ENCODE measurements at places on chromosomes 13 and 19. TPM values are rescaled to one million over a fixed set of nuclear protein-coding genes. Genes with fewer than 3 reads are reported as not detected.

DNA sequence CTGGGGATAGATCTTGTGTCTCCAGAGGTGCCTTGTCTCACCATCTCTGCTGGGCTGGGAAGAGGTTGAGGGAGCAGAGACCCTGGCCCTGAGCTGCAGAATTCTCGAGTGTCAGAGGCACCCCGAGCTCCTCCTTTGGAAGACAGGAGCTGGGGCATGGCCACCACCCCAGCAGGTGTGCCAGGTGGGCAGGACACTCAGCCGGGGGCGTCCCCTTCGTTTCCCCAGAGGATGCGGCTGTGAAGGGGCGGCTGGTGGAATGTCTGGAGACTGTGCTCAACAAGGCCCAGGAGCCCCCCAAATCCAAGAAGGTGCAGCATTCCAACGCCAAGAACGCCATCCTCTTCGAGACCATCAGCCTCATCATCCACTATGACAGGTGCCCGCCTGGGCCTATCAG, 14.5 kb downstream of the FUZ start:
- DNase-seq, result no peak
- peaks cover 19% of the 10 kb centered on the region for H3K36me3 ChIP-seq
- H3K27me3 ChIP-seq, result no peaks in the 10 kb centered on the region
- H3K4me1 ChIP-seq, result no peaks in the 10 kb centered on the region

DNA sequence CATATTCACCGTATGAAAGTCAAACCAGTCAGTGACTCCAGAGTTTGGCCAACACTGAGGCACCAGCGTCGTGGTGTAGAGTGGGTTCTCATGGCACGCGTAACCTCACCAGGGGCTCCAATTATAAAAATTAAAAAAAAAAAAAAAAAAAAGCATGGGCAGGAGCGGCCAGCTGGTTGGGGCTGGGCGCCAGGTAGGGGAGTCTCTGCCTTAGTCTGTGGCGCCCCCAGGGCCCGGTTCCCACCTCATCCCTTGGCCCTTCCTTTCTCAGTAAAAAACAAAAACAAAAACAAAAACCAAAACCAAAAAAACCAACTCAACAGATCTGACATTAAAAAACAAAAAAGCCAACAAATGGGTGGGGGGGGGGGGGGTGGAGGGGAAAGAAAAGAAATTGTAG, 4.6 kb upstream of the EPHX3 start:
- peaks cover 22% of the 10 kb centered on the region for H3K36me3 ChIP-seq
- H3K27ac ChIP-seq, result no peak overlapping the region

GRCh38 chr13:19862481-19863313, 752 bp downstream of the ZMYM5 start:
- no peaks in the 10 kb centered on the region for H3K27me3 ChIP-seq
- peak overlapping the region; percentile 97 for H3K27ac ChIP-seq
- peak; percentile 51 for DNase-seq
- peaks cover 40% of the 10 kb centered on the region for H3K4me1 ChIP-seq
- peak overlapping the region; percentile 81 for H3K4me3 ChIP-seq

DNA sequence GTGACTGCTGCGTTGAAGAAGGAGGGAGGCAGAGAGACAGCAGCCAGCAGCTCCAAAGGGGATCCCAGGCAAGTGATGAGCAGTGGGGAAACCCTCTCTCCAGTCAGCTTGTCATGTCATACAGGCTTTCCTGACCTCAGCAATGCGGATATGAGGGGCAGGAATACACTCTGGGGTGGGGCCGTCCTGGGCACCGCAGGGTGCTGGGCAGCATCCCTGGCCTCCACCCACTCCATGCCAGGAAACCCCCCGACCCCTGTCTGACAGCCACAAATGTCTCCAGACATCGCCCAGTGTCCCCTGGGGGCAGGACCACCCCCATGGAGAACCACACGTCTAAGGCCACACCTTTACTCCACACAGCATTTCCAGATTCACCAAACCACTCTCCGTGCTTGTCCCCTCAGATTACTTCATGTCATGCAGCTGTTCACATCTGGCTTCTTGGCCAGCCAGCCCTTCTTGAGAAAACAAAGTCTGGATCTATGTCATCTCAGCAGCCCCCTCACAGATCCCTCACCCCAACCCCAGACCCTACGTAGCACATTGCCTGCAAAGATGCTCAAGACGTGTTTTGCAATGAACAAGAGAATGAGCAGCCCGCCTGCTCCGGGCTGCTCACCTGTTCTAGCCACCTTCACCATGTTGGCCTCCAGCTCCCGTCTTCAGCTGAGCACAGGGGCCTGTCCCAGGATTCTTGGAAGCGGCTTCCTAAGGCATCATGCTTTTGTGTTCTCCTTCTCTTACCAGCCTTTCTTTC, 46.5 kb downstream of the RFX2 start:
- peaks cover 20% of the 10 kb centered on the region for H3K4me1 ChIP-seq
- peaks cover 33% of the 10 kb centered on the region for H3K27me3 ChIP-seq
- no peak overlapping the region for H3K4me3 ChIP-seq
- H3K27ac ChIP-seq, result no peak overlapping the region
- H3K36me3 ChIP-seq, result no peaks in the 10 kb centered on the region

DNA sequence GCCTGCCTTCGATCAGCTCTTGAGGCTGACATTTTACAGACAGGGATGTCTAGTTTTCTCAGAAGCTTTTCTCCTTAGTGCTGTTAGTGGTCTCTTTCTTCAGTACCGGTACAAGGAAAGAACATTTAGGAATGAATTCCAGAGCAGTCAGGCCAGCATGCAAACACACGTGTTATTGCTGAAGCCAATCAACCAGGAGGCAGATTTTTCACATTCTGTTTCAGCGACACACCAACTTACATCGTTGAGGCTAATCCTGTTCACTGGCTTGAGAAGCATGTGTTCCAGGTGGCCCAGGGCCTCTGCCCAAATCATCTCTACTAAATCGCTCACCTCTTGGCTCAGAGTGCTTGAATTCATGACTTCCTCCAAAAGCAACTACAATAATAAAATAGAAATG, 19.2 kb downstream of the PARP4 start:
- no peaks in the 10 kb centered on the region for H3K27me3 ChIP-seq
- H3K27ac ChIP-seq, result no peak overlapping the region
- no peak overlapping the region for H3K4me3 ChIP-seq
- no peak for DNase-seq
- no peaks in the 10 kb centered on the region for H3K4me1 ChIP-seq

DNA sequence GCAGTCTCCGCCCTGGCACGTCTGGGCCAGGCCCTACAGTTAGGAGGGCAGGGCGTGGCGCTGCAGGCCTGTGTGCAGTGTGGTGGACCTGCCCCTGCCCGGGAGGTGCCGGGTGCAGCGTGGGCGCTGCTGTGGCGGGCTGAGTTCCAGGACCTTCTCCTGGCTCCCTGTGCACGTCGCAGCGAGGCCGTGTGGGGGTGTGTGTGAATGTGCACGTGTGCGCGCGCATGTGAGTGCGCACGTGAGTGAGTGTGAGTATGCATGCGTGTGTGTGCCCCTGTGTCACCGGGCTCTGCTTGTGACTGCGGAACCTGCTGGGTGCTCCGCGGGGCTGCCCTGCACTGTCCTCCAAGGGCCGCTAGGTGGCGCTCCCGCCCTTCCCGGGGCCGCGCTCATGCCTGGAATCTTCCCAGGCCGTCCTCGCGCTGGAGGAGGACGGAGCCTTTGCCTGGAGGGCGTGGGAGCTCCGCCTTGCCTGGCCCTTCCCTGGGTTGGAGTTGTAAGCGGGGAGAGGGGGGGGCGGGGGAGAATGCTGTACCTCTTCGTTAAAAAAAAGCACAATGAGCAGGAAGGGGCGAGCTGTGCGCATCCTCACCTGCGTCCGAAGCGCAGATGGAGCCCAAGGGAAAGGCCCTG, 79.3 kb downstream of the KDM4B start:
- no peaks in the 10 kb centered on the region for H3K27me3 ChIP-seq
- H3K4me3 ChIP-seq, result no peak overlapping the region
- DNase-seq, result peak; percentile 43
- H3K36me3 ChIP-seq, result peaks cover 32% of the 10 kb centered on the region

GRCh38 chr19:45585158-45585577, 566 bp upstream of the OPA3 start:
- no peaks in the 10 kb centered on the region for H3K36me3 ChIP-seq
- peak overlapping the region; percentile 81 for H3K4me3 ChIP-seq

- H3K4me3 ChIP-seq, result no peak overlapping the region
- no peaks in the 10 kb centered on the region for H3K36me3 ChIP-seq
- no peak for DNase-seq
Measured at GRCh38 chr13:33353210-33353609, 67.7 kb upstream of the STARD13 start.

- no peak overlapping the region for H3K27ac ChIP-seq
- no peaks in the 10 kb centered on the region for H3K27me3 ChIP-seq
- H3K4me3 ChIP-seq, result no peak overlapping the region
- no peak for DNase-seq
Measured at GRCh38 chr19:19823916-19824315, 2.4 kb upstream of the ZNF506 start.

DNA sequence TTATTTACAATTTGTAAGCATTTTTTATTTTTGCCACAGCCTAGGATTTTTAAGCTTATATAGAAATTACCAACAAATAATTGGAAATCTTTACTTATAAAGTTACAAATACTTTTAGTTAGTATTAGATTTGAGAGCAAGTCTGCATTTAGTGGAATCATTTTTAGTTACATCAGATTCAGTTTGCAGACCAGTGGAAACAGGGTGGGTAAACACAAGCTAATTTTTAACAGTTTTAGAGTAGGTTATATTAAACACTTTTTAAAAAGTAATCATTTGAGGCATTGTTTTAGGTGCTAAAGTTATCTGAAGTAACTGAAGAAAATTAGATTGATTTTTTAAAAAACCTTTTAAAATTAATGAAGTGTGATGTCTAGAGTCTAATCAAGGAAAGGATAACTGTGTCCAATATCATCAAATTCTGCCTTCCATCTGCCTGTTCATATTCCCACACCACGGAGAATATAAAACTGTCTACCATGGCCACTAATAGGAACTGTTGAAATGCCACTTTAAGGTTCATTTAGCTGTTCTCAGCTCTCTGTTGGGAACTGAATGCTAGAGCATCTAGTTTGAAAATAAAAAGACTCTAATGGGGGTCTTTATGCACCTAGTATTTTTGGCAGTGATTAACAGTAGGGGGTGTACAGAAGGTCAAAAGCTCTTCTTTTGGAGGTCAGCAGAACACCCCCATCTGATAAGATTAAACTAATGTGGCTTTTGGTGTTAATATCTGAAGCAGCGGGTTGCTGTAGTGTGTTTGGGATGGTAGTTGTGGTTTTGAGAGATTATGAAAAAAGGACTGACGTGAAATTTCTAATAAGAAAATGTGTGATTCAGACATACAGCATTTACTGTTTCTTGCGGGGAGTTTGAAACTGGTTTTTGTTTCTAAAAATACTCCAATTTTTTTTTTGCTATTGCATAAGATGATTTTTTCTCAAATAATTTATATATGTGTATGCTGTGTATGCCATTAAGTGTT, 66.5 kb downstream of the NDFIP2 start:
- no peaks in the 10 kb centered on the region for H3K4me1 ChIP-seq
- H3K27me3 ChIP-seq, result no peaks in the 10 kb centered on the region
- H3K27ac ChIP-seq, result no peak overlapping the region
- no peak overlapping the region for H3K4me3 ChIP-seq
- no peak for DNase-seq

DNA sequence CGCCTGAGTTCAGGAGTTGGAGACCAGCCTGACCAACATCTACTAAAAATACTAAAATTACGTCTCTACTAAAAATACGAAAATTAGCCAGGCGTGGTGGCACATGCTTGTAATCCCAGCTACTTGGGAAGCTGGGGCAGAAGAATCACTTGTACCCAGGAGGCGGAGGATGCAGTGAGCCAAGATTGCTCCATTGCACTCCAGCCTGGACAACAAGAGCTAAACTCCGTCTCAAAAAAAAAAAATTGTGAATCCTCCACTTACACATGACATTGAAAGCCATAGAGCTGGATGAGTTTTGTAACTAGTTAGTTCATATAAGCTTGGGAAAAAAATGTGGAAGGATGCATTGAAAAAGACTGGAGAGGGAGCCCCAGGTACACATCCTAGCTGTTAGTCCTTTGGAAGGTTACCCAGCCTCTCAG, 452 bp upstream of the PSMD8 start:
- peaks cover 31% of the 10 kb centered on the region for H3K4me1 ChIP-seq
- H3K4me3 ChIP-seq, result peak overlapping the region; percentile 43
- no peaks in the 10 kb centered on the region for H3K27me3 ChIP-seq
- DNase-seq, result no peak
- peaks cover 10% of the 10 kb centered on the region for H3K36me3 ChIP-seq
- H3K27ac ChIP-seq, result peak overlapping the region; percentile 79

GRCh38 chr13:40145139-40145538, 489.7 kb downstream of the COG6 start:
- no peaks in the 10 kb centered on the region for H3K36me3 ChIP-seq
- no peak for DNase-seq
- no peak overlapping the region for H3K27ac ChIP-seq
- no peak overlapping the region for H3K4me3 ChIP-seq
- peaks cover 33% of the 10 kb centered on the region for H3K4me1 ChIP-seq
- no peaks in the 10 kb centered on the region for H3K27me3 ChIP-seq

GRCh38 chr13:23777575-23777870, 111.7 kb downstream of the MIPEP start:
- DNase-seq, result no peak
- no peak overlapping the region for H3K27ac ChIP-seq
- peaks cover 3% of the 10 kb centered on the region for H3K4me1 ChIP-seq
- no peaks in the 10 kb centered on the region for H3K27me3 ChIP-seq

GRCh38 chr19:45613926-45614725, 12.1 kb upstream of the GPR4 start:
- H3K27ac ChIP-seq, result no peak overlapping the region
- no peak overlapping the region for H3K4me3 ChIP-seq
- no peak for DNase-seq
- peaks cover 6% of the 10 kb centered on the region for H3K4me1 ChIP-seq
- no peaks in the 10 kb centered on the region for H3K27me3 ChIP-seq

GRCh38 chr19:46975925-46976782, 43.5 kb upstream of the NPAS1 start:
- H3K4me3 ChIP-seq, result no peak overlapping the region
- peaks cover 51% of the 10 kb centered on the region for H3K4me1 ChIP-seq
- DNase-seq, result no peak

GRCh38 chr19:3590991-3591659, 5.8 kb downstream of the GIPC3 start:
- peaks cover 3% of the 10 kb centered on the region for H3K4me1 ChIP-seq
- no peak overlapping the region for H3K27ac ChIP-seq
- DNase-seq, result no peak
- no peak overlapping the region for H3K4me3 ChIP-seq

Gene PNMA8B
- 1.1 TPM for total RNA-seq

Gene TNFSF13B
- 1.8 TPM for total RNA-seq

Gene ATP4A
- total RNA-seq, result not detected

Measured in T-cell (primary cell).